ENCODE measurements at places on chromosomes 4 and X.

GRCh38 chr4:146846882-146847281, 98.8 kb downstream of the TTC29 start:
- DNase-seq: no peak

- no peak for DNase-seq
Observed at GRCh38 chr4:130028552-130028951, 932.6 kb downstream of the C4orf33 start.

DNA sequence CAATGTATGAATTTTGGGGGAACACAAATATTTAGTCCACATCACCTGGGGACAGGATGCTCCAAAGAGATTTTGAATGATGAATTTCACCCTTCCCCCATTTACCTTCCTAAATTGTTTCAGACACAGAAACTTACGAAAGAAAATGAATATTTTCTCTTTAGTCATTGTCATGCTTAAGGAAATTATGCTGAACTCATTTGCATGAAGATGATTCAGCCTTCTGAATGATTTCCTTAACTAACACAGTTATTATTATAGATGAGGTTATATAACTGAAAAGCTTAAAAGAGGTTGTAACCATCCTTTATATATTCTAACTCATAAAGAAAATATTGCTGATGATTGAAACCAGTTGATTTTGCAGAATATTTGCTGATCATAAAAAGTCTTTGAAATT, 61.1 kb downstream of the KCNIP4 start:
- DNase-seq: no peak

GRCh38 chrX:7446815-7447214, 298.9 kb upstream of the PUDP start:
- no peak for DNase-seq

DNA sequence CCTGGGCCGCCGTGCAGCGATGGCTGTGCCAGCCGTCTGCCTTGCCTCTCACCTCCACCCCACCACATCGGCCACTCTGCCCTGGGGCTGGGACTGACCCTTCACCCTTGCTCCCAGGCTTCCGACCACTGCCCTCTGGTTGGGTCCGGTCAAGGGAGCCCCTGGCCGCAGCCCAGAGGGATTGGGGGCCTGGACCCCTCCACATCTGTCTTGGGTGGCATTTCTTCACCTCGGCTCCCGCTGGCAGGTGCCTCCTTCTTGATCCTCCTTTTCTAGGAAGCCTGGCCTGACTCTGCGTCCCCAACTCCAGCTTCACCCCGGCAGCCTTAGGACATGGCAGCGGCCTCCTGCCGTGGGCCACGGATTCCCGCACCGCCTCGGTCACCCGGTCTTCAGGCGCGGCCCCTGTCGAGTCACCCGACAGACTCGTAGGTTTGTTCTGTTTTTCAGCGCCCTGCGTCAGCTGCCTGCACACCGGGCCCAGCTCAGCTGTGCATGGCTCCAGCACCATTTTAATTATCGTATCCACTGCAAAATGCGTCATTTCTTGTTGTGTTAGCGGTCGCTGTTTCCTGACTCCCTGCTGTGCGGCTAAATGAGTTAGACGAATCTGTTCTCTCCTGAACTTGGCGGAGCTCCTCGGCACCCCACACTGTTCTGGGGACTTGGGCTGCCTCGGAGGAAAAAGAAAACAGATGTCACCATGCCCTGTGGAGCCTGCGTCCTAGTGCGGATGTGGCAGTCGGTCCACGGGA, 124.0 kb downstream of the FAM53A start:
- DNase-seq: no peak

DNA sequence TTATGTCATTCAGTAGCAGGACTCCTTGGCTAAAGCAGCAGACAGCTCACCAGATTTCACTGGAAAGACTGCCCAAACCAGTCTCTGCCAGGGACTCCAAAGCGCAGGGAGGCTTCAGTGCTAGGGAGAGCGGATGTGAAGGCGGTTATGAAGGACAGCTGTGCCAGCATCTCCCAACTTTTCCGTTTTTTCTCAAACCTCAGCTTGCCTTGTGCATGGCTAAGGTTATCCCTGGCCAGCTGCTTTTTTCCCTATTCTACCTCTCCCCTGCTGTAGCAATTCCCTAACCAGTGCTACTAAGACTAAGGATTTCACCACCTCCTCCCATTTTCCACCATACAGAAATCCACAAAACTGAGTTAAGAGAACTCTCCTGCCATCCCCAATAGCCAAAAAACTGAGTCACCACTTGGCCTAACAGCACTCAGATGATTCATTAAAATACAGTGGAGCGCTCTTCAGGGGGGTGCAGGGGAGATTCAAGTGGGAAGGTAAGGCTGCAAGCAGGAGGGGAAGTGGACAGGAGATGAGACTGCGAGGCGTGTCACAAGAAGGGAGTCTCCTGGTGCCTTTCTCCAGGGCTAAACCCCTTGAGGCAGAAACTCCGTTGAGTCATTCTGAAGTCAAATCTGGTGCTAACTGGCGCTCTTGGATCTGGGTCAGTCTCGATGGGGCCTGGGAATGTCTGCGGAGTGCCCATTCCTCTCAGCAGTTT, 90.7 kb downstream of the PALLD start:
- DNase-seq: no peak

GRCh38 chr4:110629214-110629754, 6.4 kb upstream of the PITX2 start:
- DNase-seq: no peak

GRCh38 chr4:165785337-165785736, 87.7 kb upstream of the TLL1 start:
- no peak for DNase-seq

GRCh38 chr4:106362086-106362825, 6.3 kb downstream of the GIMD1 start:
- DNase-seq: no peak

- DNase-seq: no peak
Observed at GRCh38 chr4:187606581-187606980, 389.0 kb upstream of the ZFP42 start.

- DNase-seq: no peak
Observed at GRCh38 chr4:99117876-99118693, 26.0 kb downstream of the ADH4 start.

- no peak for DNase-seq
Observed at GRCh38 chrX:47936940-47937317, 66.9 kb downstream of the ZNF182 start.

DNA sequence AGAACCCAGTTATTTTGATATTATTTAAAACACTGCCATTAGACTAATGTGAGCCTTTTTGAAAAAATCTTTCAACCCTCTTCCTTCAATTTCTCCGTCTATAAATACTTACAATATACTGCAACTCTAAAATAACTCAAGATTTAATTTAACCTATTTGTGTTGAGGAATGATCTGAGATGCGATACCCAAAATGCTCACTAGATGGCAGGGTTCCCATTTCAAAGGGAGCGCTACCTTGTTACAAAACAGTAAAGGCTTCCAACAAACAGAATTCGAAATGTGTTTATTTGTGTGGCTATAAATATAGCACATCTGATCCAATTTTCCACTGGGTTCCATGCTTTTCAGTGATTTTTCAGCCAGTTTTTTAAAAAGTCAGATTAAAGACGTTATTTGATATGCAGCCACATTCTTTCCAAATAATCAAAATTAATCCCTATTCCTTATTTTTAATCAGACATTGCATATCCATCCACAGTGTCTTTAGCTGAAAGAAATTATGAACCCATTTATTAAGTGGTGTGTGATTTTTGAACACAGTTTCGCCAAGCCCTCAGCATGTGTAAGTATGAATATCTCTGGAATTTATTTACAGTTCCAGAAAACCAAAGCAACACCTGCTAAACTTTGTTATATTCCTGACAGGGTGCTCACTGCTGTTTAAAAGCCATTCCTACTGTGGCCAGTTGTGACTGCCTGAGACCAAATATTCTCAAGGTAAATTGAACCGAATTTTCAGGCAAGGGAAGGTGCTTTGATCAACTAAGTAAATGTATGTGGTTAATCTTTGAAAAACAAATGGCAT, 668.0 kb upstream of the LCORL start:
- DNase-seq: no peak

DNA sequence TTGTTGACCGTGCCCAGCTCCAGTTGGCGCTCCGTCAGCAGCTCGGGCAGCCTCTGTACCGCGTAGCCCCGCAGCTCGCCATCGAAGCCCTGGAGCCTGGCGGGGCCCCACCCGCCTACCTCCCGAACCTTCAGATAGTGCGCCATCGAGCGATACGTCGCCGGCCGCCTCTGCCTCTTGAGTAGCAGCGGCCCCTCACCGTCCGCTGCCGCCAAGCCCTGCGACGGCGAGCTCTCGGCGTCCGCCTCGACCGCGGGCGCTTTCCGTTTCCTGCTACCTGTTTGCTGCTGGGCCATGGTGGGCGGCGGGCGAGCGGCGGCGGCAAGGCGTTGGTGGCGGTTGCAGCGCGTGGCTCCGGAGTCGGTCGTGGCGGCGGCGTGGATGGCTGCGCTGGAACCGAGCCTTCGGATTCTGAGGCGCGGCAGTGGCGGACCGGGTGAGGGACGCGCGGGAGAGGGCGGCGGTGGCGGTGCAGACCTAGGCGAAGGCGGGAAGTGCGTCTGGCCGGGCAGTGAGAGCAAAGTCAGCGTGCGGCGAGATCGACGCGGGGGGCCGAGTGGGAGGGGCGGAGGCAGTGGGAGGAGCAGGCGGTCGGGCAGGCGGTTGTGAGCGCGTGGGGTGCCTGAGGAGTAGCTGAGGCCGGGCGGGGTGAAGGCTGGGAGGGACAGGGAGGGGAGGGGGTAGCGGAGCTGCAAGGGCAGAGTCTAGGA, at the start of gene DCAF12L1:
Gene DCAF12L1 (minus strand): TSS at position 502 of the 710 bp plus-strand sequence. CDS start 206 bp downstream, at position 296.
- no peak for DNase-seq

DNA sequence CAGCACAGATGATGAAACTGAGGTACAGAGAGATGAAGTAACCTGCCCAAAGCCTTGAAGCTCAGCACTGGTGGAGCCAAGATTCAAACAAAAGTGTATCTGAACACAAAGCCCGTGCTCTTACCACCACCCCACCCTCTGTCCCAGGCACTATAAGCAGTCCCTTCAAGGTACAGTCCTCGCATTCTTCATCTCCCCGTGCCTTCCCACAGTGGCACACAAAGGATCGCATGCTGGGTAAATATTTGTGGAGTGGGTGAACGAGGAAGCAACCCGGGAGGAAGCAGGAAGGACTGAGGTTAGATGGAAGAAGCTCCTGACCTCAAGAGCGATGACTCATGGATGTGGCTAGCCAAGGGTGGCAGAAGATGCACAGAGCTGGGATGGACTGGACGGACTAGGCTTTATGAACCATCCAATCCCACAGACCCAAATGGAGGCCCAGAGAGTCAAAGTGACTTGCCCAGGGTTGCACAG, 18.4 kb downstream of the IQSEC2 start:
- DNase-seq: no peak

- no peak for DNase-seq
Observed at GRCh38 chr4:18025288-18025687, 3.7 kb upstream of the LCORL start.

Data from vagina (tissue), 2 donors.